ENCODE measurements at places on chromosomes 1 and 21.

- no peak for DNase-seq
These were observed 32.8 kb downstream of the C2CD2 start for GRCh38 chr21:41921021-41921420.

GRCh38 chr1:84008631-84009030 is 9.7 kb upstream of the TTLL7 start:
- DNase-seq = no peak

- DNase-seq = peak; percentile 58
These were observed 283.5 kb downstream of the S1PR1 start for GRCh38 chr1:101520302-101520701.

DNA sequence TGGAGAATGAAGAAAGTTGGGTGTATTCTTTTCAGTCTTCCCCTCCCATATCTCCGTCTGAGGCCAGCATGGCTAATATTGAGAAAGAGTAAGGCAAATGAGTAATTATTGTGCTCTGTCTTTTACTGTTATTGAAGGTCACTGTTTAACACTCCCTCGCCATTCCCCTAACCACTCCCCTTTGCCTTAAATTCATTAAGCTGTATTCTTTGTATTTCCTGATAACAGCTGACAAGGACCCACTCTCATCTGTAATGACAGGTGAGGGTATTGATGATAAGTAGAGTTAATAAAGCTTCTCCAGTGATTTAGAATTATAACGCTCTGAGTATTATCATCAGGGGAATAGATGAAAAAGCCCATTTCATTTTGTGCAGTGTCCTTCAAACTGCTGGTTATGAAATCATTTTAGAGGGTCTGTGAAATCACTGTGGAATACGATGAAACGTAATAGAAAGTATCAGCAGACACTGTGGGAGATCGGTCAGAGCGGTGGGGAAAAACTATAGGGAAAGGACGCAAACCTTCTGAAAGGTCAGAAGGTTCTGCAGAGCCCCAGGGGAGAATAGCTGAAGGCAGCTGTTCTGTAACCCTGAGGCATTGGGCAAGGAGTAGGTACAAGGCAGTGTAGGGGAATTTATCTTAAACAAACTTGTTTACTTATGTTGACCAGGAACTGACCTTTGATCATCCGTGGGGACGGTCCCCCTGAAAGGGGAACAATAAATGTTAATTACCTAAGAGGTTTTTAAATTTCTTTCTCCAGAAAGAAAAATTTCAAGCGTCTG is 46.3 kb upstream of the CACYBP start:
- no peak for DNase-seq

DNA sequence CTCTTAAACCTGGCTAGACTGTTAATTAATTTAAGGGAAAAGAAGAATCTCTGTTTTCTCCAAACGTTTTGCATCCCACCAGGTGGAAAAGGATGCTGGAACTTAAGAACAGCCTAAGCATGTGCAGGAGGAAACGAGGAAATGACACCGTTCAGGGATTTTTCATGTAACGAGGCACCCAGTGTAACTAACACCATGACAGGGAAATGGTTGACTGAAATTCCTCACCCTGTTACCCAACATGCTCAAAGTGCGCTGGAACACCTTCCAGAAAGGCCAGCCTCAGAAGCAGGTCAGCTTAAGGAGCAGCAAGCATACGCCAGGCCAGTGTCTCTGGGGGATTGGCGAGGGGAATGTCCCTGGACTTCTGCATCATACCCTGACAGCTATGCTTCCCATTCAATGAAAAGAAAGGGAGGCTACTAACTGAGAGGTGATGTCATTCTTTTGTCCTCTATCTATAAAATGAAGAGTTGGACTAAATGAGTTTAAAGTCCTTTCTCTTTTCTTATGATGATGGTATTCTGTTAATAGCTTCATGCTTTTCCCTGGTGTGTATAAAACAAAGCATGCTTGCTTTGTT is 21.6 kb downstream of the TNN start:
- no peak for DNase-seq

DNA sequence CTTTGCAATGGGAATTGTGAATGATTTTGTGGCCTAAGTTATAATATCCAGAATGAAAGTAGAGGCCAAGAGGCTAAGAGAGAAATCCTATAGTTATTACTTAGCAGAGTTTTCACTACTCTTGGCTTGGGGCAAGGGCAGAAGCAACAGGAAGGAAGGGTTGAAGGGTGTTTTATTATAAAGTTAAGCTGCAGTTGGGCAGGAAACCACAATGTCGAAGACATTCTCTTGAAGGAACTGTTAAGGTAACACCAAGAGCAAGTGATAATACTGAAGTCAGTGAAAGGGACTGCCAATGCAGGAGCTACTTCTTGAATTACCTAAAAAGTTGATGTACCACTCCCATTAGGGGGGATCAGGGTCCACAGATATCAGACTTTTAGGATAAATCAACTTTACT is 8.3 kb downstream of the XCL2 start:
- no peak for DNase-seq

- DNase-seq = no peak
These were observed 83.4 kb downstream of the MDM4 start for GRCh38 chr1:204599596-204599995.

DNA sequence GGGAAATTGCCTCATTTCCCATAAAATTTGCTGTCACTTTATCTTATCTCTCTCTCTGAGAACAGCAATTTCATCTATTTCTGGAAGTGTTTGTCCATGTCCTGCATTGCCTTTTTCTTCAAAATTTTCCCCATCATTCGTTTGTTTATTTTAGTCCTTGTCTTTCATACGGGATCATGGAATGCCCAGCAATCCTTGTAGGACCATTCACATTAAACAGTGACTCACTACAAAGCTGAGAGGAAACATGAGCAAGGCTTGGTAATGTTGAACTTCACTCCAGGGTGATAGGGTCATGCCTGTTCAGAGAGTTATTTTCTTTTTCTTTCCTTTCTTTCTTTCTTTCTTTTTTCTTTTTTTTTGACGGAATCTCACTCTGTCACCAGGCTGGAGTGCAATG is 32.2 kb upstream of the HNRNPU start:
- peak; percentile 60 for DNase-seq

DNA sequence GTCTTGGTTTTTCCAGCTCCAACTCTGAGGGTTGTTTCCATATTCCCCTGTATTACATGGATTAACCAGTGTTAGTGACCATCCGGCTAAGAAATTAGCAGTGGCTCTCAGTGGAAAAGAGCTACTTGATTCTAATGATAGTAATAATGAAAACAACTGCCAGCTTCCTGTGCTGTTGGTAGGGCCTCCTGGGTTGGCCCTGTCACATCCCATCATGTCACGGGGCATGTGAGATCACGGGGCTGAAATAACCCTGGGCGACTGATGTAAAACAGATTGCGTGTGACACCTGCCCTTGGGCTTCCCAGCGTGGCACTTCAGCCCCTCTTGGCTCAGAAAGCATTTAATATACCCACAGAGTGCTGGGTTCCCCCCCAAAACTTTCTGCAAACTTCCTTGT is 149.0 kb downstream of the ROR1 start:
- DNase-seq = no peak

DNA sequence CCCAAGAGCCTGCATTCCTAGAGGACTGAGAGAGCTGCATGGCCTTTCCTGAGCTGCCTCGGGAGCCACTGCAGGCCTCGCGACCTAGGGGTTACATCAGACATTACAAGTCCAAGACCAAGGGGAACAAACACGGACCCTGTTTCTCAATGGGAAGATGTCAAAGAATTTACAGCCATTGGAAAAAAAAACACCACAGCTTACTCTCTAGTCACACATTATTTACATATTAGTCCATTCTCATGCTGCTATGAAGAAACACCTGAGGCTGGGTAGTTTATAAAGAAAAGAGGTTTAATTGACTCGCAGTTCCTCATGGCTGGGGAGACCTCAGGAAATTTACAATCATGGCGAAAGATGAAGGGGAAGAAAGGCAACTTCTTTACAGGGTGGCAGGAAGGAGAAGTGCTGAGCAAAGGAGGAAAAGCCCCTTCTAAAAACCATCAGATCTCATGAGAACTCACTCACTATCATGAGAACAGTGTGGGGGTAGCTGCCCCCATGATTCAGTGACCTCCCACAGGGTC is 8.4 kb upstream of the PRMT2 start:
- DNase-seq = no peak

- DNase-seq = no peak
These were observed 40.5 kb downstream of the ESRRG start for GRCh38 chr1:216682752-216683151.

DNA sequence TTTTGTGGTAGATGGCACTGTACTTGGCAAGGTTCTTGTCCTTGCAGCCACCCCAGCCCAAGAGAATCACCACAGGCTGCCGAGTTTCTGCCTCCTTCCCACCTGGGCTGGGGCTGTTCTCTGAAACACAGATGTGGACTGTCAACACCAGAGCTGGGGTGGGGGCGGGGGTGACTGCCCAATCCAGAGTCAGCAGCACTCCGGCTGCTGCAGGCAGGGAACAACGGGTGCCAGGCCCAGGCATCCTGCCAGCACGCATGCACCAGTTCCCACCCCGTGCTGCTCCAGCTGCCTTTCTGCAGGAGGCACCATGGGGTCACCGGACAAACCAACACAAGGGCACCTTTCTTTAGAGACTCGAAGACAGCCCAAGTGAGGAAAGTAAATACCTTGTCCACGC is 14.1 kb downstream of the TMEM53 start:
- no peak for DNase-seq

GRCh38 chr1:232524056-232524455 is 105.9 kb downstream of the SIPA1L2 start:
- DNase-seq = no peak

GRCh38 chr1:112798292-112798691 is 83.2 kb upstream of the PPM1J start:
- no peak for DNase-seq

DNA sequence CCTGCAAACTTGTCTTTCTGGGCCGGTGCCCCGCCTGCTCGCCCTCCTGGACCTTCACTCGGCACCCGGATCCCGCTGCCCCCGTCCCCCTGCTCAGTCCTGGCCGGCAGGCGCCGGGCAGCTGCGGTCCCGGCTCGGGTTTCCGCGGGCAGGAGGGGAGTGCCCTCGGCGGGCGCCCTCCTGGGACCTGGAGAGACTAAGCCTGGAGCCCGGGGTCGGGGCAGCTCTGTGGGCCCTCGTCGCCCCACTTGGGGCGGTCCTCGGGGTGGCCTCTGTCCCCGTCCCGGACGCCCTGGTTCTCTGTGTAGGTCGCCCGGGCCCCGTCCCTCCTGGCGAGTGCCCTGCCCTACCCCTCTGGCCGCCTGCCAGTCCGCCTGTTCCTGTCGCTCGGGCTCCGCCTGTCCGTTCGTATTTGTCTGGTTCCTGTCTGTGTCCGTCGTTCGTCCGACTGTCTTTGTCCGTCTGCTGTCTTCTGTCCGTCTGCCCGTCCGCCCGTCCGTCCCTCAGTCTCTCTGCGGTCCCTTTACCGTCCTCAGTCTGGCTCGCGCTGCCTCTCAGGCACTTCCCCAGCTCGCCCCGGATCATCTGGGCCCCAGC is 490 bp downstream of the SERINC2 start:
- DNase-seq = no peak

DNA sequence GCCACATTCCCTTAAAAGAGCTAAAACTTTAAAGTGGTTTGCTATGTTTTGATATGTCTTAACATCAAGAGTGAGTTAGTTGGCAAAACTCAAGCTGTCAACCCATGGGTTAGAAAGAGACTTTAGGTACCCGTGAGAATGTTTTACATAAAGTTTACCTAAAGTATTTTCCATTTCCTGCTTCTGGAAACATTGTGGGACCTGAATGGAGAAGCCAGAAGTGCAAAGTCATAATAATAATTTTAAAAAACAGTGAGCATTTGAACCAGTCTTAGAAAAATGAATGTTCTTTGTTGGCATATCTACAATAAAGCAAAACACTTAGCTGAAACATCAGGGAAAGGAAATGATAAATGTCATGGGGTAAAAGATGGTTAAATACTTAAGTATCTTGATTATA is 34.8 kb downstream of the LRRC8C start:
- no peak for DNase-seq

DNA sequence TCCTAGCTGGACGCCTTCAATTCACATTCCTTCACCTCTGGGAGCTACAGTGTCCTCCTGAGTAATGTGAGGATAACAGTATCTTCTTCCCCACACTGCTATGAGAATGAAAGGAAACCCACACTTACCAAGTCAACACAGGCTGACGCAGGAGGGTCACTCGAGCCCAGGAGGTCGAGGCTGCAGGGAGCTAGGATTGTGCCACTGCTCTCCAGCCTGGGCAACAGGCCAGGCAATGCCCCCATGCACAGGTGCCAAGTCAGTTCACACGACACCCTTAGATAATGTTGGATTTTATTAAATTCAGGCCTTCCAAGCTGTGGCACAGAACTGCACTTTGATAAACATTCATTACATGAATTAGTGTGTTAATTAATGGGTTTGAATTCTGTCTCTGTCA is 31.9 kb downstream of the MATN1 start:
- no peak for DNase-seq

- DNase-seq = no peak
These were observed 211.4 kb downstream of the PTPRC start for GRCh38 chr1:198850196-198850595.

DNA sequence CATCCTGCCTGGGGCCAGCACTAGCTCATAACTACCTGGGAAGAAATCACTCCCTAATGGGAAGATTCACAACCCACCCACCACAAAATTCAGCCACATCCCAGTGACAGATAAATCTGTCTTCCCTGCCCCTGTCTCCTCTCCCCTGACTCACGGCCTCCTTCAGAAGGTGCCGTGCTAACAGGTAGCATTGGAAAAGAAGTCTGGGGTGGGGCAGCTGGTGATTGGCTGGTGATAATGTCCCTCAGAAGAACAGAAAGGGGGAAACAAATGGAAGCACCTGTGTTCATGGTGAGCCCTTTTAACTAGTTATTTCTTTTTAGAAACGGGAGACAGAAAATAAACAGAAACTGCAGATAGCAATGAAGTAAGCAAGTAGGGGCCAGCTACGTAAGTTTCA is 29.1 kb downstream of the ITPKB start:
- no peak for DNase-seq

GRCh38 chr1:109243860-109244552 is 5.3 kb upstream of the CELSR2 start:
- DNase-seq = no peak

GRCh38 chr1:58927722-58928085 is 143.9 kb upstream of the JUN start:
- no peak for DNase-seq

- no peak for DNase-seq
These were observed 600.5 kb downstream of the KCNT2 start for GRCh38 chr1:196007763-196008162.

GRCh38 chr1:18007391-18008041 is 100.1 kb upstream of the IGSF21 start:
- no peak for DNase-seq

DNA sequence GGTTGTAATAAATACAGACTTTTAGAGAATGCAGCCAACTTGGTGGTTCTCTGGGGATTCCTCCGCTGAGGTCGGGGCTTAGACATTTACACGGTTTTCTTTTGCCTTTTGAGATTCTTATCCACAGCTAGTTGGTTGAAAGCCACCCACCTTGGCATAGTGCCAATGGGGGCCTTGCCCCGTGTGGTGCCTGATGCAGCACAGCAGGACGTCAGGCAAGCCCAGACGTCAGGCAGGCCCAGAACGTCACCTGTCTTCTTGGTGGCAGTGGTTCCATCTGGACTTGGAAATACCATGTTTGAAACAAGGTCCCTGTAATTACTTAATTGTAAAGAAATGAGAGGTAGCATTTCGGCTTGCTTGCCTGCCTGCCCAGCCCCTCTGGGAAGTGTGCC is 78.5 kb downstream of the GALNT2 start:
- DNase-seq = no peak

Data from fibroblast of skin of scalp (primary cell).